ENCODE measurements at places on chromosomes 2 and 18.

- DNase-seq, result no peak
These were observed 21.1 kb upstream of the KLHL29 start for GRCh38 chr2:23363831-23364230.

DNA sequence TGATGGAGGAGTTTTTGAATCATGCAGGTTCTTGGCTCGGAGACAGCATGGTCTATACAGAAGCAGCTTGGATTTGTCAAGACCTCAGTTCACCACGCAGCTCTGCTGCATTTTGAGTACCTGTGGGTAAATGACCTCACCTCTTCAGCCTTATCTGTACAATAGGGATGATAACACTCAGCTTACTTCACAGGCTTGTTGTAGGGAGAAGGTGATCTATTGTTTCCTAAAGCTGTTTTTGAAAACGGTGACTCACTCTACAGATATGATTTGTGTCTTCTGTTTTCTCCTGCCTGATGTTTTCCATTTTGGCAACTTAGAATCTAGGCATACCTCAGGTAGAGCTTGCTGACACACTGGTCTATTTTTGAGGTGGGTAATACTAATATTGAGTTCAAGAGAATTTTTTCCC lies 80.3 kb downstream of the FMNL2 start:
- peak; percentile 78 for DNase-seq

DNA sequence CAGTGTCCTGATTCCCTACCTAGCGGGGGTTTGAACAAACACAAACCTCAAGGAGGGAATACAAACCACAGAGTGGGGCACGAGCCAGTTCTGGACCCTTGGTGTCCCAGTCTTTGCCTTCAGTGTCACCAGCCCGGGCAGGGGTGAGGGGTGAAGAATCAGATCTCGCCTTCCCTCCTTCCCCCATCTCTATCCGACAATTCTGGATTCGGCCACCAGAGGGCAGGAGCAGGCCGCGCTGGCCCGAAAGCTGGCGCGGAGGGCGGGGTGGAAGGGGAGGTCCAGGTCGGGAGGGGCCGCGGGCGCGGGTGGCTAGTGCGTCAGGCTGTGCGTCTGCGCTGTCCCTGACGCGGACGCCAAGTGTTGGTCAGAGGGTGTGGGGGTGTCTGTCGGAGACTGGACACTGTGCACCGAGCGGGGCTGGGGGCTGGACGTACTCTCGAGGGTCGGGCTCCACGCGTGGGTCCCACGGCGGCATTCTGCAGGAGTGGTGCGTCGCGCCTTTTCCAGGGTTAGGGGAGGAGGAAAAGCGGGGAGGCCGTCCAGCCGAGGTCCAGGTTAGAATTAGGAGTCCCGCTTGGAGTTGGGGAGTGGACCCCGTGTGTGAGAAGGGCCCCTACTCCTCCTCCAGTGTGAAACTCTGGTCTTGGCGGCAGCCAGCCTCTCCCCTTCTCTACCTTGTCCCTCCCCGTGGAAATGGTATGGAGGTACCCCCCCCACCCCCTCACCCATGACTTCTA lies 2.9 kb upstream of the CRYBA2 start:
- DNase-seq, result peak; percentile 71

DNA sequence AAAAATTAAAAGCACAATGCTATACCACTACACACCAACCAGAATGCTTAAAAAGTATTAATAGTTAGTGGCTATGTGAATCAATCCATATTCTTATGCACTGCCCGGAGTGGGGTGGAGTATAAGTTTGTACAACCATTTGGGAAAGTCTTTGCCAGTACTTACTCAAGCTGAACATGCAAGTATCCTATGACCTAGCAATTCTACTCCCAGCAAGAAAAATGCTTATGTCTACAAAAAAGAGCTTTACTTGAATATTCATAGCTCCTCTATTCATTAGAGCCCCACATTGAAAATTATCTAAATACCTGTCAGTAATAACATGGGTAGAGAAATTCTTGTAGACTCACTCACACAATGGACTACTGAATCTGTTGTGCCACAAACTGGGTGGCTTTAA lies 21.4 kb upstream of the CNOT11 start:
- DNase-seq, result no peak

GRCh38 chr2:202848813-202849212 lies 22.8 kb downstream of the ICA1L start:
- no peak for DNase-seq

- DNase-seq, result no peak
These were observed 678 bp upstream of the FECH start for GRCh38 chr18:57587098-57587661.

- DNase-seq, result no peak
These were observed 16.5 kb downstream of the SMARCAL1 start for GRCh38 chr2:216428618-216429350.

- peak; percentile 83 for DNase-seq
These were observed 431 bp upstream of the SEC11C start for GRCh38 chr18:59139291-59139614.

DNA sequence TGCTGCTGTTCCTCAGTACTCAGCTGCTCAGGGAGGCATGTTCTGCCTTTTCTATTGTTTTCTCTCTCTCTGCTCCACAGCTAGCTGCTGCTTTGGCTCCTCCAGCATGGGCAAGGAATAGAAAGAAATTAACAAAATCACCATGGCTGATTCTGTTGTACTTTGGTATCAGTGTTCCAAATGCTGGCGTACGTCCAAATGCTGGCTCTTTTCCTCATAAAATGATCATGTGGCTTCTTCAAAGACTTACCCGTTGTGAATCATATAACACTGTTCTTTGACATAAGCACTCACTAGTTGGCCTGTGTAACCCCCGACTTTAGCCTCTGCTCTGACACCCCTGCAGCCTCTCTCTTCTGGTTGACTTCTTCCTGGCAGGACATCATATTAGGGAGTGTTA lies 547.6 kb downstream of the CPS1 start:
- no peak for DNase-seq

DNA sequence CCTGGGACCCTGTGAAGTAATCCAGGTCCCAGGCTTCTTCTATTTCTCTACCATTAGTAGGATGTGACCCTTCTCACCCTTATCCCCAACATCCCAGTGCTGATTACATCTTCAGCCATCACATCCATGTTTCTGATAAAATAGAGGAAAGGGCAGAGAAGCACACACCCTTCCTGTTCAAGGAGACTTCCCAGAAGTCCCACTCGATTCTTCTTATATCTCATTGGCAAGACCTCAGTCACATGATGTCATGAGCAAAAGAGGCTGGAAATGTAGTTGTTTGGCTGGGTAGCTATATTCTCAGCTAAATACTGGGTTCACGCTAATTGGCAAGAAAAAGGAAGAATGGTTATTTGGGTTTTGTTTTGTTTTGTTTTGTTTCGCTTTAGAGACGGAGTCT lies 8.0 kb upstream of the XRCC5 start:
- no peak for DNase-seq

GRCh38 chr2:56707650-56708049 lies 523.9 kb downstream of the CCDC85A start:
- no peak for DNase-seq

GRCh38 chr2:26299471-26300101 lies 46.4 kb upstream of the SELENOI start:
- DNase-seq, result peak; percentile 67

Measured in fibroblast of lung (primary cell).